ENCODE measurements at places on chromosomes 4 and X. TPM values are rescaled to one million over a fixed set of nuclear protein-coding genes. Genes with fewer than 3 reads are reported as not detected.

Gene HSFX2
- total RNA-seq: 0.21 TPM

Gene UVSSA
- total RNA-seq: 16.0 TPM

Gene CCDC158
- not detected for total RNA-seq

Gene TENM3
- not detected for total RNA-seq
